ENCODE measurements at places on chromosomes 13 and 19. TPM values are rescaled to one million over a fixed set of nuclear protein-coding genes. Genes with fewer than 3 reads are reported as not detected.
A peak's percentile ranks its signal among the peaks of the same experiment; 100 is the strongest.

DNA sequence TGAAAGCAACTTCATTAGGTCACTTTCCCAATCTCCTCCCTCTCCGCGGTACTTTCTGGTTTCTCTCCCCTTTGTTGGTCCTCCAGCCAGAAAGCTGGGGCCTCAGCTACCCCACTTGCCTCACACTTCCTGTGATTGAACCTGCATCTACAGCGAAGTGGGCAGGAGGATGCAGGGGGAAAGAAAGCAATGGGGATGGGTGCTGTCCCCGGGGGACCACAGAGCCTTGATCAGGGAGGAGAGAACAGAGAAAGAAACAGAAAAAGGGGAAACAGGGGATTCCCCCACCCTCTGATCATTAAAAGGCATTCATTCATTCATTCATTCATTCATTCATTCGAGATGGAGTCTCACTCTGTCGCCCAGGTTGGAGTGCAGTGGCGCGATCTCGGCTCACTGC is 74.2 kb downstream of the TRPM4 start:
- H3K4me3 ChIP-seq = no peak overlapping the region
- peaks cover 13% of the 10 kb centered on the region for H3K27me3 ChIP-seq
- no peaks in the 10 kb centered on the region for H3K4me1 ChIP-seq
- DNase-seq = no peak
- no peaks in the 10 kb centered on the region for H3K36me3 ChIP-seq

DNA sequence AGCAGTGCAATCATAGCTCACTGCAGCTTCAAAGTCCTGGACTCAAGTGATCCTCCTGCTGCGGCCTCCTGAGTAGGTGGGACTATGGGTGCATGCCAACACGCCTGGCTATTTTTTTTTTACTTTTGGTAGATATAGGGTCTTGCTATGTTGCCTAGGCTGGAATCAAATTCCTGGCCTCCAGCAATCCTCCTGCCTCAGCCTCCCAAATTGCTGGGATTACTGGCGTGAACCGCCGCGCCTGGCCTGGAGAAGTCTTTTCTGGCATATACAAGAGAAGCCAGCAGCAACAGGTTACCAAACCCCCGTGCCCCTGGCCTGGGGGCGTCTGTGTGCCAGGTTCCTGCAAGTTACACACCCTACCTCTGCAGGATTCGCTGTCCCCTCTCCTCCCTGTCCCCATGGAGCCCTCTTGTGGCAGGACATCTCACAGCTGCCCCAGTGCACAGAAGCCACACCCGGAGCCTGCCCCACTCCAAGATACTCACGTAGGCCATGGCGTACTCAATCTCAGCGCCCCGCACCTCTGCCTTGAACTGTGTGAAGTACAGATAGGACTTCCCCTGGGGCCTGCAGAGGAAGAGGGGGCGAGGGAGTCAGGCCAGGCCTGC is 9.9 kb downstream of the MYDGF start:
- H3K27ac ChIP-seq = no peak overlapping the region
- no peak overlapping the region for H3K4me3 ChIP-seq
- no peaks in the 10 kb centered on the region for H3K4me1 ChIP-seq
- H3K27me3 ChIP-seq = no peaks in the 10 kb centered on the region

The DLL3 gene
- 0.28 TPM for total RNA-seq

DNA sequence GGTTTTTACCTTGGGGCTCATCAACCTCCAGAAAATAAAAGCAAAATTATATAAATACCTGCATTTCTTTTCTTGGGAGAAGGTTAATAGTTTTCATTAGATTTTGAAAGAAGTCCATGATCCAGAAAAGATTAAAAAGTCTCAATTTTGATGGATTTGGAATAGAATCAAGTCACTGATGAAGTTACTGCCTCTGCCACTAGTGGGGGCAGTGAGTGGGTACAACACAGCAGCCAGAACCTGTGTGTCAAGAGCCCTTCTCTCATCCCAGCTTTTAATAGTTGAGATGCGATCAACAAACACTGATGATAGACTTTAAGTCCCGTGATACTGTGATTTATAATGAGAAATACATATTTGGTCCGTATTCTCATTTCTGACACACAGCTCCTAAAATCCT is 686.7 kb downstream of the DIAPH3 start:
- H3K36me3 ChIP-seq = no peaks in the 10 kb centered on the region
- H3K27me3 ChIP-seq = no peaks in the 10 kb centered on the region
- DNase-seq = no peak
- H3K4me3 ChIP-seq = no peak overlapping the region
- H3K4me1 ChIP-seq = no peaks in the 10 kb centered on the region

DNA sequence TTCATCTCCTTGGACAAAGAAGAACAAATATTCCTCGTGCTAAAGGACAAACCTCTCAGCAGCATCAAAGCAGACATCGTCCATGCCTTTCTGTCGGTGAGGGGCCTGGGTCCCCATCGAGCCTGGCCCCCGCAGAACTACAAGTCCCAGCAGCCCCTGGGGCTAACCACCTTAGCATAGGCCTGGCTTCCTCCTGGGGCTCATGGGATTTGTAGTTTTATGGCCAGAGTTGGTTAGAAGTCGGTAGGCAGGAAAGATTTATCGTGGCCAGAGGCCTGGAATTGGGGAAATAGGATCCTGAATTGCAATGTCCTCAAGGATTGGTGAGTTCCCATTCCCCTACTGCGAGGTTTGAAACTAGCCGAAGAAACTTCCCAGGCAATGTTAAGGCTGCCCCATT is 19.6 kb downstream of the TMEM150B start:
- no peak for DNase-seq
- H3K36me3 ChIP-seq = peaks cover 49% of the 10 kb centered on the region
- no peak overlapping the region for H3K4me3 ChIP-seq
- no peaks in the 10 kb centered on the region for H3K4me1 ChIP-seq
- no peak overlapping the region for H3K27ac ChIP-seq
- no peaks in the 10 kb centered on the region for H3K27me3 ChIP-seq

The FXYD7 gene
- total RNA-seq = not detected

DNA sequence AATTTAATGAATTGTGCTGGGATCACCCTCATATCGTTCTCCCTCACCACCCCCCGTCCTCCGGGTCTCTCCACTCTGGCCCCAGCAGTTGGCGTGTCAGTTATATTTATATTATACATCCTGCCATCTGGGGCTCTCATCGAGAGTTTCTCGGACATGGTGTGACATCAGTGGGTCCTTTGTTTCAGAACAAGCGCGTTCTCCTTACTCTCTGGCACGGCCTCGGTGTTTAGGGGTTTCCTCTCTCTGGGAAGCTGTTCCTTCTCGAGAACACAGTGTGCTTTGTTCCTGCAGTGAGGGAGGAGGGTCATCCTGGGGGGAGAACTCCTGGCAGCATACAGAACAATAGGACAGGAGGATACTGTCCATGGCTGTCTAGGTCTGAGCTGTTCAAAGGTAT is 9.8 kb upstream of the MCF2L start:
- H3K4me3 ChIP-seq = no peak overlapping the region
- no peaks in the 10 kb centered on the region for H3K4me1 ChIP-seq
- no peaks in the 10 kb centered on the region for H3K36me3 ChIP-seq
- no peak for DNase-seq
- no peak overlapping the region for H3K27ac ChIP-seq

GRCh38 chr13:30690282-30691188 is 44.8 kb upstream of the ALOX5AP start:
- peak overlapping the region; percentile 85 for H3K27ac ChIP-seq
- H3K4me1 ChIP-seq = peaks cover 9% of the 10 kb centered on the region
- peak; percentile 99 for DNase-seq
- H3K36me3 ChIP-seq = no peaks in the 10 kb centered on the region
- no peaks in the 10 kb centered on the region for H3K27me3 ChIP-seq

DNA sequence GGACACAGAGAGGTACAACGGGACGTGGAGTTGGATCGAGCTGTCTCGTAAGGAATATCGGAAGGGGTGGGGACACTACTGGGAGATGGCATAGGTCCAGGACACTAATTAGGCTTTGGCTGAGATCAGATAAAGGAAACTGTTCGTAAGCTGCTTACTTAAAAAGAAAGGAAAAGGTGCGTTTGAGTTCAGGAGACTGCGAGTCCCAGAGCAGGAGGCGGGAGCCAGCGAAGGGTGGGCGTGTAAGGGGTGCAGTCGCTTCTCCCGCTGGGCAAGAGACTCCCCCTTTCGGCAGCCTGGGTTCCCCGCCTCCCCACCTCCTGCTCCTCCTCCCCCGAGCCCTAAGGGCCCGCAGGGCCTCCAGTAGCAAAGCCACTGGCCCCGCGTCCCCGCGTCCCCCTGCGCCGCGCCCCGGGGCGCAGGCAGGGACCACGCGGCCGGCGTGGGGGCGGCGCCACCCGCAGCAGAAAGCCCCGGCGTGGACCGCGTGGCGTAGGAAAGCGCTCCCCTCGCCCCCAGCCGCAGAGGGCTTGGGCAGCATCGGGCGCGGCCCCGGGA is 547 bp downstream of the ABCC4 start:
- DNase-seq = peak; percentile 67
- peak overlapping the region; percentile 78 for H3K4me3 ChIP-seq
- H3K27me3 ChIP-seq = no peaks in the 10 kb centered on the region
- H3K36me3 ChIP-seq = peaks cover 15% of the 10 kb centered on the region
- peaks cover 20% of the 10 kb centered on the region for H3K4me1 ChIP-seq

All from IMR-90 (cell line).